Osteoblast (primary cell): ENCODE measurements at places on chromosomes 2 and 18.
A peak's percentile ranks its signal among the peaks of the same experiment; 100 is the strongest.

- no peak for DNase-seq
Observed at GRCh38 chr2:181851726-181852125, 39.8 kb upstream of the ITPRID2 start.

DNA sequence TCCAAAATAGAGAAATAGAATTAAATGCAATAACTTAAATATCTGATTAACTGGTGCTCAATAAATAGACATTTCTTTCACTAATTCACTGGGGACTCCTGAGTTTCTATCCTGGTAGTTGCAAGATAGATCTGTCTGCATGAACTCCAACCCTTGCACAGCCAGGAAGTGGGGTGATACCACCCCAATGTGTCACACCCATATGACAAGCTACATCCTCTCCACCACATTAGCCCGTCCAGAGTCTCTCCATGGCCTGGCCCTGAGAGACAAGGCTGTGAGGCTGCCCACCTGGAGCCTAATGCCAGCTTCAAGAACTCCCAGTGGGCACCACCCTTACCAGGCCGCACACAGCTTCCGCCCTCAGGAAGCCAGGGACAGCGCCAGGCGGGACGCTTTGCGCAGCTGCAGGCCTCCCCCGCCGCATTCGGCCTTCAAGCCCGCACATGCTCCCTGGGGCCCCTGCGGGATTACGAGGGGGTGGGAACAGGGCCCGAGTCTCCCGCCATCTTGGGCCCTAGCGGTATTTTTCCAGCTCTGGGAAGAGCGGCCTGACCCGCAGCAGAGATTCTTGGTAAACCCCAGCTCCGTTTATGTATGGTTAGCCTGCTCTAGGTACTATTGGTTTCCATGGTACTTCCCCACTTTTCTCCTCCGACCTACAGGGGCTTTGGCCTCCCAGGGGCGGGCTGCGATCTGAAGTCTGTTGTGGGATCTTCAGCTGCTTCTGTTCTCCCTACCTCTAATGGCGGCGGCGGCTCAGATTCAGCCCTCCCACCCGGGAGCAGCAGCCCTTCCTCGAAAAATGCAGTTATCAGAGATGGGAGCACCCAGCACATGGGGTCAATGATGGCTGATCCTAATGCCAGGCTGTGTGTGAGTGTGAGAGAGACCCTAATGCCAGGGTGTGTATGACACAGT, at the start of gene TDRD15:
TSS of gene TDRD15 (plus strand) at position 496 of the 921 bp plus-strand sequence. CDS start 13,500 bp downstream, outside the sequence.
- DNase-seq = no peak

DNA sequence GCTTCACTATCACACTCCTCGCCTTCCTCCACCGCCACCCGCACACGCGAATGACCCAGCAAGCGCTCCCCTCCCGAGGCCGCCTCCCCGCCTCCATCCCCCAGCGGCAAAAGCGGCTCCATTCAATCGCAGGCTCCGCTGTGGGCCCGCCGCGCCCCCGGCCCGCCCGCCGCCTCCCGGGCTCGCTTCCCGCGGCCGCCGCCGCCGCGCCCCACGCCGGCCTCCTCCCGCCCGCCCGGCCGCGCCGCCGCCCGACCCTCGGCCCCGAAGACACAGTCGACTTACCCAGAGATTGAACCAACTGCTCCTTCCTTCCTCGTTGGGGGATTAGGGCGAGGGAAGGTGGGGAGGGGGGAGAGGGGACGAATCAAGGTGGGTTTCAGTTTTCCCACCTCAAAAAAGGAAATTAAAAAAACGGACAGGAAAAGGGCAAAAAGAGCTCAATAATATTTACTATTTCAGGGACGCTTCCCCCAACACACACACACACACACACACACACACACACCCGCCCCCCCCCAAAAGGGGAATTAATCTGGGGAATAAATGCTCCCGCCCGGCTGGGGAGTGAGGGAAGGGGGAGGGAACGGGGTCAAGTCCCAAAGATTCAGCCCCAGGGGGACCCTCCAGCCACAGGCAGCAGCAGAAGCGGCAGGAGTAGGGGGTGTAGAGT, 743 bp downstream of the XPO1 start:
- DNase-seq = peak; percentile 70

- no peak for DNase-seq
Observed at GRCh38 chr18:56545464-56545863, 92.9 kb downstream of the TXNL1 start.

DNA sequence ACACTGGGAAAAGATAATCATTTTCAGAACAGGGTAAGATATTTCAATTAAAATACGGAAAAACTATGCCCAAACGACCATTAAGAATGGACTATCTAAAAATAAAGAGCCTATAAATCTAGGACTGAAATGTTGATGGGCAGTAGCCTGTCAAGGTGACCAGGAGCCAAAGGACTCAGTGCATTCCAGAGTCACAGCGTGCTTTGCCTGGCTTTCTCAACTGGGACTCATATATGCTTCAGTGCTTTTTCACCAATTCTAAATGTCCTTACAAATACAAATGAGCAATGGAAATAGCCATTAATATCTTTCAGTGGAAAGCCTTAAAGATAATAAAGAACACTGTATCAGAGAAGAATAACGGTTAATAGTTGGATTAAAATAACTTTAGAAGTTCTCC, 35.4 kb downstream of the PREPL start:
- no peak for DNase-seq

DNA sequence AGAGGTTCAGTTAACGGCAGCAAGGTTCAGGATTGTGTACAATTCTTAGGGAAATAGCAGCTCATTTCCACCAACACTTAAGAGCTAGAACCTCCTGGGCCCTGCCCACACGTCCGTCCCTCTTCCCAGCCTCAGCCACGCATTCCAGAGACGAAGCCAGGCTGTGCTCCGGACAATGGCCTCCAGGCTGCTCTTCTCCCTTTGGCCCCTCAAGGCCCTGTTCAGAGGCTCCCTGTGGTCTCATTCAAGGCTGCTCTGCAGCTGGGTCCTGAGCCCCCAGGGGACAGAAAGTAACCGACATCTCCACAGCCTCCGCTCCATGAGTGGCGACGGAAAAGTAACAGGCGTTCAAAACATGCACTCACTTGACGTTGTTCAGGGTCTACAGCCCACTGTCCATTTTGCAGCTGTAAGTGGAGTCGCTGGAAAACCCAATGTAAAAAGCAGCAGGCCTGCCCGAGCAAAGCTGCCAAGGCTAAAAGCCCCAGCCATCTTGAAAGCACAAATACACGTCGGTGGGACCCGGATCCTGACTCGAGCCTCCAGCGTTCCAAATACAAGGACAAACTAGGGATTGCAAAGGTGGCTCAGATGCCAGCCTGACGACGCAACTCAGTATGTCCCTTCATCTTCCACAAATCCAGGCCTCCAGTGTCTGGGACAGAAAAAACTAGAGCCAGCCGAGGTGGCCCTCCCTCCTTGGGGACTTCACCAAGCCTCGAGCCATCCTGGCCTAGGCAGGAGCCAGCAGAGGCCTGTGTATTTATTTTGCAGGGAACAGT, 76.9 kb downstream of the NDUFA10 start:
- peak; percentile 85 for DNase-seq

DNA sequence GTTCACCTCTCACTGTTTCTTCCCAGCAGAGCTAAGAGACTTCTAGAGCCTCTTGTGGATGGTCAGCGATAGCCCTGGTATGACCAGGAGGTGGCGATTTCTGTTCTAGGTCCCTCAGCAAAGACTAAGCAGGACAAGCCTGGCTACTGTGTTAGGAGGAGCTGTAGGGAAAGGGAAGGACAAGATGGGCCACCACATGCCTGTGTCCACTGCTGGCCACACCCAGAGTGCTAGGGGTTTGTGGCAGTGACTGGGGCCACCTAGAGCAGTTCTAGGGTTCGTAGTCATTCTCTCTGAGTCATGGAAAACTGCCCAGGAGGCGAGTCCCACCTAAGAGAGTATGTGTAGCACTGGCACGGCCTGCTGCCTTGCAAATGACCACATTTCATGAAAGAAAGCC, 179.4 kb downstream of the ALPK2 start:
- no peak for DNase-seq

DNA sequence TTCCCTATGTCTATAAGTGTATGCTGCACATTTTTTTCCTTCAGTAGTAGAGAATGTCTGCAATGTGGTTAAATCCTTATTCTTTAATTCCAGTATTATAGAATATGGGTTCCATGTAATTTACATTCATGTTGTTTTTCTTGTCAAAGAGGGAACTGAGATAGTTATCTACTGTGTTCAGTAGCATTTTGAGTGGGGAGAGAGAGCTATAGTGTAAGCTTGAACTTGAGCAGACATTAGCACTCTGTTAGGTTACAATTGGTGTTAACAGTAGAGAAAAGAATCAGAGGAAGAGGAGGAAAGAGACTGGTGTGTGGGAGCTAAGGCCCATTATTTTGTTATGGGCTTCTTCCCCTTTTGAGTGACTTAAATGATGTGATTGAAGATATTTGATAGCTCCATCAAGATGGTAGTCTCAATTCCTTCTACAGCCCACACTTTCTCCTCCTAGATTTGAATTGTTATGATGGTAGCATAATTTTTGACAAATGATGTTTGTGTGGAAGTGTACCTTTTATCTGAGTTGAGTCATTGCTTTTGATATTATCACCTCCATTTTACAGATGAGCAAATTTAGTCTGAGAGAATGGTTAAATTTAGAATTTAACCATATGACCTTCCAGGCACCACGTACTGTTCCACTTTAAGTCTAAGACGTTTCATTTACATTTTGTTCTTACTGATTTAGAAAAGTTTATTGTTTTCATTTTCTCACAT, 71.3 kb downstream of the FMNL2 start:
- no peak for DNase-seq

GRCh38 chr18:64851726-64852125, 702.8 kb upstream of the LINC00305 start:
- no peak for DNase-seq

- no peak for DNase-seq
Observed at GRCh38 chr18:70405052-70405451, 116.2 kb downstream of the SOCS6 start.

- DNase-seq = no peak
Observed at GRCh38 chr2:218648787-218649100, 10.7 kb downstream of the ZNF142 start.

GRCh38 chr2:201114846-201115245, 1.1 kb upstream of the CFLAR start:
- DNase-seq = peak; percentile 62

DNA sequence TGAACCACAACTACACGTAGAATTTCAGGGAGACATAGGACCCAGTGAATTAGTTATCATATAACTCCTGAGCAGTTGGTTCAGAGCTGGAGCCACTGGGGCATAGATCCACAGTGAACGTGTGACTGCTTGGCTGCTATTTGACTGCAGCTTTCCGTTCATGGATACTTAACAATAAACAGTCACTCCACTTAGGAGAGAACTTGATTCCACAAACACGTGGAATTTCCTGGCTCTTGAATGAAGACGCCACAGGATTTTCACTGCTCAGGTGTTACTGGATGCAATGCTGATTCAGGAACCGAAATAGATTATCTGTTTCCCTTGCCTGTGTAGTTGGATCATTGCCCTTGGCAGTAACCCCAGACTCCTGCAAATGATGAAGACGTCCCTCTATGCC, 679.1 kb upstream of the ZEB2 start:
- no peak for DNase-seq

DNA sequence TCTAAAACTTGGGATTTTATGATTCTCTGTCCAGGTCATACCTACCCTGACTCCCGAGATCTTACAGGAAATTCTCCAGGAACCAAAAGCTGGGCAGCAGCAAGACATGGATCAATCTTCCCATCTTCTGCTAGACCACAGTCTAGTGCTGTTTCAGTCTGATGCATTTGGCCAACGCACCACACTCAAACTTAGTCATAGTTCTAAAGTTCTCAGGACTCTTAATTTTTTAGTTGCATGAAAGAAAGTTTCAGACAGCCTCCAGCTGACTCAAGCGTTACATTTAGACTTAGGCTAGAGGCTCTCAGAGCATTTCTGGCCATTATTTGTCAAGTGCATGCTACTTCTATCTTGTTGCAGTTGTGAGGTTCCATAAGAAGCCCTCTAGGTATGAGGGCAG, 230.1 kb upstream of the CCDC150 start:
- DNase-seq = no peak

DNA sequence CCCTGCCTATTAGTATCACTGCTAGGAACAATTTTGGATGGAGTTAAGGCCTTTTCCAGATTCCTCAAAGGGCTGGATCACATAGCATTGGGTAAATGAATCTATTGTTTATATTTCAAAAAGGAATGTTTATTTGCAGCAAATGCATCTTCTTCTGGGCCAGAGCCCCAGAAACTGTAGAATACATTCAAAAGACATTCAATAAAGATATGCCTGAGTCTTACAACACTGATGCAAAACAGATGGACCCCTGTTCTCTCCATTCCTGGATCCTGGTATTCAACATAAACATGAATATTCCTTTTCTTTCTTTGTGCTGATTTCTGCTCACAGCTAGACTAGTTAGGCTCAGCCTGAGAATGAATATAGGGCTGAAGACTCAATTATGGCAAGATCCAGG, 227.2 kb upstream of the KLHL29 start:
- DNase-seq = no peak

GRCh38 chr2:151410485-151410834, 758 bp downstream of the RIF1 start:
- peak; percentile 68 for DNase-seq

- DNase-seq = no peak
Observed at GRCh38 chr2:159138642-159139182, 147.8 kb downstream of the WDSUB1 start.
